Left colon (tissue), 2 donors: ENCODE measurements at places on chromosomes 5 and 9.

DNA sequence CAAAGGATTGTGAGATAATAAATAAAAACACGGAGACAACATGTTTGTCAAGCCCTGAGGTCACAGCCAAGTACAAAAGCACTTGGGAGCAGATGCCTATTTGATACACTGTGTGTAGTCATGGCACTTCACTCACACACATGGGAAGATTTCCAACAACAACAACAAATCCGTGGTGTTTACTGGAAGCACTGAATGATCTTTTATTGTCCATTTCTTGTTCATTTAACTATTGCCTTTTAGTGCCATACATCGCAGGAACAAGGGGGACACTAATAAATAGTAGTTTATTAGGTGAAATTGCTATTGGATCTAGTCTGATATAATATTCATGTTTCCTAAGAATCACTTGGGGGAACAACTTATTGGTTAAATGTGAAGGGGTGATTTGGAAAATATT lies 20.4 kb upstream of the GDNF start:
- no peak for DNase-seq

- DNase-seq, result no peak
These were observed 164.2 kb downstream of the MACROH2A1 start for GRCh38 chr5:135234666-135235401.

DNA sequence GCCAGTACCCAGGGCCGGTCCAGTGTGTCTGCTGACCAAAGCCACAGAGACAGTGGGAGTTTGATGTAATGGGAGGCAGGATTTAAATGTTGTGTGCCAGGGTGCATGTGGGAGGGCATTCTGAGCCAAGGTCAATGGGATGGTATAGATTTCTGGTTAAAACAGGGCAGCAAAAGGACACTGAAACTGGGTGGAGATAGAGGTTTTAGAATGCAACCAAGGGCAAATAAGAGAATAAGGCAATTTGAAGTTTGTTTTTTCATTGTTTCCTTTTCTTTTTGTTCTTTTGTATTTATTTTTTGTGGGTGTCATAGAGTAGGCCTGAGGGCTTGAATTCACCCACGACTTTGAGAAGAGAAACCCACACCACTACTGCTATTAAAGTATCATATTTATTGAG lies 65.5 kb upstream of the CLINT1 start:
- DNase-seq, result no peak

DNA sequence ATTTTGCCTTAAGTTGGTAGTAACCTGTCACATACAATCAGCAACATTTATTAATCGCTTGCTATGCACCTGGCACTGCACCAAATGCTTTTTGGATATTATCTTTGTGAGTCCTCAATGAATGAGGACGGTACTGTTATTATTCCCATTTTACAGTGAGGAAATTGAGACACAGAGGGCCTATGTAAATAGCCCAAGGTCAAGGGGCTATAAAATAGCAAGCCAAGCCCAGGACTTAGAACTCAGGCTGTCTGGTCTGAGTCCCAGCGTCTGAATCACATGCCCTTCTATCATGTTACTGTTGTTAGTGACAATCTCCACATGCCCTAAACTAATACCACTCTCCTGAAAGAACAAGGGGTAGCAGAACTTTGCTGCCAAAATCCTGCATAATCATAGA lies 60.0 kb downstream of the ERAP1 start:
- no peak for DNase-seq

GRCh38 chr5:113276001-113276400 lies 158.8 kb downstream of the TSSK1B start:
- DNase-seq, result no peak

- no peak for DNase-seq
These were observed 278.0 kb upstream of the SMC2 start for GRCh38 chr9:103816146-103816545.

- no peak for DNase-seq
These were observed 47.3 kb downstream of the CACNA1B start for GRCh38 chr9:137924761-137925369.

DNA sequence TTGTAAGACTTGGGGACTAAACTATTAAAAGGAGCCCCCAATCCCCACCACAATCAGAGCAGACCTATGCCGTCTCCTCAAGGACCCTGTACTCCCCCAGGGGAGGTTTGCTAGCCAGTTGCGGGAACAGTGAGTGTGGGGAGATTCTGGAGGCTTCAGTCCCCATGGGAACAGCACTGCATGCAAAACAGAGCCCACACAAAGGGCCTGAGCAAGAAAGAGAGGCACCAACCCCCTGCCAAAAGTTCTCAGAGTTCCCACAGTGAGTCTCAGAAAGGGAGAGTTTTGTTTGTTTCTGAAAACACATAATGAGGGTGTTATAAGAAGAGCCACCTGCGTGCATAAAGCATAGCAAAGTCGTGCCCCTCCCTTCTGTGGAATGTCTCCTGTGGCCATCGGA lies 56.6 kb downstream of the CFAP90 start:
- DNase-seq, result no peak

DNA sequence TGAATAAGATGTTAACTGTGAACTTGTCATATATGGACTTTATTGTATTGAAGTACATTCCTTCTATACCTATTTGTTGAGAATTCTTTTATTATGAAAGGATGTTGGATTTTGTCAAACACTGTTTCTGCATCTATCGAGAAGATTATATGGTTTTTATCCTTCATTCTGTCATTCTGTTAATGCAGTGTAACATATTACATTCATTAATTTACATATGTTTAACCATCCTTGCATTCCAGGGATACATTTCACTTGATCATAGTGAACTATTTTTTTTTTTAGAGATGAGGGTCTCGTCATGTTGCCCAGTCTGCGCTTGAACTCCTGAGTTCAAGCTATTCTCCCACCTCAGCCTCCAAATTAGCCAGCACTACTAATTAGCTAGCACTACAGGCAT lies 48.4 kb downstream of the F2R start:
- no peak for DNase-seq

GRCh38 chr9:82546136-82546535 lies 516.8 kb downstream of the RASEF start:
- no peak for DNase-seq

DNA sequence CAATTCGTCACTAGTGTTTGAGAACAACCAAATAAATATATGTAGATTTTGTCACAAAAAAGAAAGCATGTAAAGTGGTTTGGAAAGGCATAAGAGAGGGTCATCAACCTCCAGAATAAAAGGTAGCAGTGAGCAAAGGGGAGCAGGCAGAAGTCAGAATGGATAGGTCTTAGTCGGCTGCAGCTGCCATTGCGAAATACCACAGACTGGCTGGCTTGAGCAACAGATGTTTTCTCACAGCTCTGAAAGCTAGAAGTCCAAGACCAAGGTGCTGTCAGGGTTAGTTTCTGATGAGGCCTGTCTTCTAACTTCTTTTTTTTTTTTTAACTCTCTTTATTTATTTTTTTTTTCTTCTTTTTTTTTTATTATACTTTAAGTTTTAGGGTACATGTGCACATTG lies 208.1 kb upstream of the PIK3R1 start:
- no peak for DNase-seq

- DNase-seq, result no peak
These were observed 1.3 kb downstream of the MACIR start for GRCh38 chr5:103259705-103260355.

- DNase-seq, result no peak
These were observed 2029.0 kb upstream of the WWC1 start for GRCh38 chr5:166262395-166262794.

DNA sequence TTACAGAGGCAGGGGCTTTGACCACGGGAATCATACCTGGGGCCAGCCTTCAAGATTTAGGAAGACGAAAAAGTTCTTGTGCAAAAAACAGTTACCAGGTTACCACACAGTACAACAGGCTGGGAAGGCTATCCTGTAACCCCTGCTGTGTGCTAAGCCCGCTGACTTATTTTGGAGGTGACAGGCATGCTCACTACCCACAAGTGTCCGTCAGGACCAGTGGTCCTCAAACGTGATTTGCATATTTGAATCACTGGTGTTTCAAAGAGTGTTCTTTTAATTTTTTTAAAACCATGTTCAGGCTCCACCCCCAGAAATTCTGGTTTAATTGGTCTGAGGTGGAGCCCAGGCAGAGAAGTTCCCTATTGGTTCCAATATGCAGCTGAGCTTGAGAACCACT lies 146.6 kb downstream of the TTLL11 start:
- no peak for DNase-seq

GRCh38 chr9:93206576-93207155 lies 22.7 kb downstream of the WNK2 start:
- DNase-seq, result no peak

DNA sequence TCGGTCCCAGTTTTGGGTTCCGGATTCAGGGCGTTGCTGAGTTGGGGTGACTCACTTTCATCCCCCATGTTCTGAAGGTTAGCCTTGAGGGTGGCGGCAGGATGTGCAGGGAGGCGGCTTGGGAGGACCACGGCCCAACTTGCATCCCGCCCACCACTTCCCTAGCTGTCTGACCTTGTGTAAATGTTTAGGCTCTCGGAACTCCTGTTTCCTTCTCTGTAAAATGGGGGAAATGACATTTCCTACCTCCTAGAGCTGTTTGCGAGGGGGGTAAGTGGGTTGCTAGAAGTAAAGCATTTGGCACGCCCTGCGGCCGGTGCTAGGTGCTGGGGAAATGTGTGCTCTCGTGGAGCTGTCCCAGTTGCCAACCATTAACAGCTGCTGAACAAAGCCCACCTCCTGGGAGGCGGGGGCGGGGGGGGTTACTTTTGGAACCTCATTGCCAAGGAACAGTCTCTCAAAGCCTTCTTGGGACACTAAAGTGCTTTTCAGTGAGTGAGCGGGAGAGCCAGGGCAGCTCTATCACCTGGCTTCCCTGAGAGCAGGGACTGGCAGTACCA lies 27.5 kb downstream of the PTGES2 start:
- DNase-seq, result no peak

- DNase-seq, result no peak
These were observed 2.4 kb downstream of the ATG12 start for GRCh38 chr5:115838885-115839518.

DNA sequence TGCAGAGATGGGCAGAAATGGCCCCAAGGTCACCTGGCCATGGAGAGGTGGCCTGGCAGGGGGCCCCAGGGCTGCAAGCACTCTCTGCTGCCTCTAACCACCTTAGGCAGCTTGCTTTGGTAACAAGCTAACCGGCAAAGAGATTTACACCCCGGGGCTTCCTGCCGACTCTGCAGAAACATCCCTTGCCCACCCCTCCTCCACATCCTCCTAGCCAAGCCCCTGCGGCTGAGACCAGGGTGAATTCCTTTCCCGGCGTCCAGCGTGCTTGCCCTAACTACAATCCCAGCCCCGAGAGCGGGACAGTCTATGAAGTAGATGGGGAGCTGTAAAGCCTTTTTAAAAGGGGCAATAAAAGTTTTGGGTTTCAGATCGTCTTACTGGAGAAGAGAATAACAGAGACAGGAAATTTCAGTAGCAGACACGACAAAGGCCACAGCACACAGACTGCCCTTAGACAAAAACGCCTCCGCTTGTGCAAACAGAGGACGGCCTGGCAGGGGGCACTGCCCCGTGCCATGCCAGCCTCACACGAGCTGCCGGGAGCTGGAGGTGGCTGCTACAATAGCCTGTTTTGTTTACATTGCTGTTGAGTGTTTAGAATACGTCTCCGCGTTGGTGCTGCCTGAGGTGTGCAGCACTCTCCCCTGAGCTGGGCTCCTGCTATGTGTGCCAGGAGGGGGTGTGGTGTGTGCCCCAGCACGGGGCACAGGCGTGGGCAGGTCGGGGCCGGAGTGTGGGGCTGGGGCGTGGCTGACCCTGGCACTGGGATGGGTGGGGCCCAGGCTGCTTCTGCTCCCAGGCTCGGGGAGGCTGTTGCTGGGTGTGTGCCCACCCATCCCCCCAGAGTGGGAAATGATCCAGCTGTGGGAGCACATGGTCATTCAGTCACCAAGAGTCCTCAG lies 15.3 kb downstream of the MYMK start:
- DNase-seq, result peak; percentile 49

DNA sequence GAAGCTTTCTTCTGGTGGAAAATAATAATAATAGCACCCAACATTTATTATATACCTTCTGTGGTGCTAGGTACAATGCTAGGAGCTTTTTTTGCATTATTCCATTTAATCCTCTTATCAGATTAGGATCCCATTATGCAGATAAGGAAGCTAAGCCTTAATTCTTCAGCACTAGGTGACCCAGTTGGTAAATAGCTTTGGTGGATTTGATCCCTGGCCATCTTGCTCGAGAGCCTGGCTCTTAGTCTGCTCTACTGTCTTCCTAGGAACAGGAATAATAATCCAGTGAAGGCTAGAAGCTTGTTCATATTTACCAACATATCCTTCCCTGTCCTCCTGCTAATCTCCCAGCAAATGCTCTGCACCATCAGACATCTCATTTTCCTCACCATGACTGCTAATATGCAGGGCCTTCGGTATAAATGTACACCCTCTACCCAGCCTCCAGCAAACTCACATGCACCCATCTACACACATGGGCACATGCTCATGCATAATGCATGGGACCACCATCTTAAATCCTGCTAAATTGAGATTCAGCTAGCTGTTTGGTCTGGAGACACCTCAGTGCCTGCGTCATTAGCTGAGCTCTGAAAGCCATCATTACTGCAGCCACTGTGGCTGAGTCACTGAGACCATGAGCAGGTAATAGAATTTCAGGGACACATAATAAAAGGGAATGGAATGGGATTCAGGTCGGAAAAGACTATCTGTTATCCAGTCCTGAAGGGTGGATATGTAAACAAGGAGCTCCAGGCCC lies 87.5 kb downstream of the TRIM32 start:
- DNase-seq, result no peak

GRCh38 chr5:170920196-170920595 lies 58.4 kb downstream of the RANBP17 start:
- DNase-seq, result no peak

DNA sequence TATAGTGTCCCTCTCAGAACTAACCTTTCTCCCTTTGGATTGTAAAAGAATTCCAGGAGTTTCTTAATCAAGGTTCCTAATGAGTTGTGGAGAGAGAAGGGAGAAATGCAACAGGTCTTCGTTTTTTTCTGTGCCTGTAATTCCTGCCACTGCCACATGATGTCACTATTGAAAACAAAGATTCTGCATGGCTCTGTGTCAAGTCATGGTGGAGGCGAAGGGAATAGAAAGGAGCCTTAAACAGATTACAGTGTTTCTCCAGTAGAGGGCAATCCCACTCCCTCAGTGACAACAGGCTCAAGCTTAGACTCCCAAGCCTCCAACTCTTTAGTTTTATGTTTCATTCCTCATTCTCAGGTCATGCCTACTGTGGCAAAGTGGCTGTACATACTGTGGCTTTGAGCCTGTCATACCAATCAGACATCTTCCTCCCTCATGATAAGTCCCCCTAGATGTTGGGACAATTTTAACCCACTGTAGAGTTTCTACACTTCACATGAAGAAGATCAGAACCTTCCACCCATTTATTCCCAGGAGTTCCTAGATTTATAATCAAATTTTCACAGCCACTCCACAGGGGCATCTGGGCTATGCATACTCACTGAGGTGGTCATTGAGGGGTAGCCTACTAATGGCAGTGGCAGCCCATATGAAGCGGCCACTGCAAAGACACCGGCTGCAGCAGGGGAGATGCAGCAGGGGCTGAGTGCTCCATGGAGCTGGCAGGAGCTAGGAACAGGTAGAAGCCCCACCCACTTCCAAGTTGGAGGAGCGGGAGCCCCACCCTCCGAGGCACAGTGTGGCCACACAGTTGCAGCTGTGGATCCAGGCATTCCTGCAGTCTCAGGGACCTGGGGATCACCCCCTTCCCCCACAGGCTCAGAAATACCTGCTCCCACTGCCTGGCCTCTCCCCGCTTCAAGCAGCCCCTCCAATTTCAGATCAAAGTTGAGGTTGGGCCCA lies 97.4 kb upstream of the TRIM32 start:
- DNase-seq, result no peak

GRCh38 chr9:108445431-108446071 lies 410.2 kb downstream of the ACTL7B start:
- no peak for DNase-seq

GRCh38 chr5:78289911-78290310 lies 4.6 kb downstream of the AP3B1 start:
- DNase-seq, result no peak

- no peak for DNase-seq
These were observed 144.3 kb upstream of the MTAP start for GRCh38 chr9:21657966-21658667.
